ENCODE measurements at places on chromosomes 3 and 15.
A peak's percentile ranks its signal among the peaks of the same experiment; 100 is the strongest.

GRCh38 chr3:104992676-104993075 is 374.0 kb upstream of the ALCAM start:
- DNase-seq = no peak

DNA sequence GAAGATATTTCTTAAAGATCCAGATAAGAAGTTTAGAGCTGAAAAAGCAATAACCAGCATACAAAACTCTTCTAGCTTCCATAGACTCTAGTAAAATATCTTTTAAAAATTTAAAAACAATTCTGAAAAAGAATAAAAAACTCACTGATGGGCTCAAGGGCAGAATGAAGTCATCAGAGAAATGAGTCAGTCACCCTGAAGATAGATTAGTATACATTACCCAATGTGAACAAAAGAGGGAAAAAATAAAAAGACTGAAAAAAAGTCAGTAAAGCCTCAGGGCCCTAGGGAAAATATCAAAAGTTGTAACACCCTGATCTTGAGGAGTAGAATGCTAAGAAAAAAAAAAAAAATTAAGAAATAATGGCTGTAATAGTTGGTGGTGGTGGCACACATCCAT is 11.4 kb downstream of the DET1 start:
- DNase-seq = no peak

DNA sequence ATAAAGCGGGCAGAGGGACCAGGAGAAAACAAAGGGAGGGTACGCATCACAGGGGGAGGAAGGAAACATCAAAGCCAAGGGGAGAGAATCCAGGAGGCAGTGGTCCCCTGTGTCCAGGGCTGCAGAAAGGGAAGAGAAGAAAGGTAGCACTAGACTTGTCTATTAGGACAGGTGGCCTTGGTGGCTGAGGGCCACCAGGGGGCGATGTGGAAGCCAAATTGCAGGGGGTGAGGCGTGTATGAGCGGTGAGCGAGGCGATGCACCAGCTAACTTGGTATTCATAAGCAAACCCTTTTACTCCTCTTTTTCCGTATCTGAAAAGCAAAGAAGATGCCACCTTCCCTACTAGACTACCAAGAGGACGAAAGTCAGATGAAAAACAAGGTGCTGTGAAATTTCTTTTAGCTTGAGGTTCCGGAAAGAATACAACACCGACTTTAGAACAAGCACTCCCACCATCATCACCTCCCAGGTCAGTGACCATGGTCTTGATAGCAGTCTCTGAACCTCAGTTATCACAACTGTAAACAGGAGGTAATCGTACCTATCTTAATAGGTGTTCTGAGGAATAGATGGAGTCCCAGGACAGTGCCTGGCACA is 654.4 kb upstream of the ADAMTS9 start:
- no peak for DNase-seq

GRCh38 chr3:102084006-102084405 is 234.7 kb downstream of the NFKBIZ start:
- DNase-seq = no peak

DNA sequence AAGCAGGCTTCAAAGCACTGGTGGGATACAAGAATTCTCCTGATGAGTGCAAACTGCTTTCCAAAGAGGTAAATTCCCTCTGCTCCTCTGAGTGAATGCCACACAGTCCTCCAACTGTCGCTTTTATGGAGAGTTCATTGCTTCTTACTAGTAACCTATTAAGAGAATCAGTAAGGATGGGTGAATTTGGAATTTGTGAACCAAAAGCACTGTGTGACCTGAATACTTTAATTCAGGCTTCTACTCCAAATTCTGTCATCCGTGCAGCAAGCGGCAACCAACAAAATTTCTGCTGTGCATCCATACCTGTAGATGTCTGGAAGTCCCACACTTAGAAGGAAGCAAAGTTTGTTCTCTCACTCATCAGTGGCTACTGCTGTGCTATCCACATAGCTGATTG is 66.7 kb upstream of the SNRK start:
- no peak for DNase-seq

- no peak for DNase-seq
Measured at GRCh38 chr15:63059573-63060216, 17.1 kb downstream of the TPM1 start.

DNA sequence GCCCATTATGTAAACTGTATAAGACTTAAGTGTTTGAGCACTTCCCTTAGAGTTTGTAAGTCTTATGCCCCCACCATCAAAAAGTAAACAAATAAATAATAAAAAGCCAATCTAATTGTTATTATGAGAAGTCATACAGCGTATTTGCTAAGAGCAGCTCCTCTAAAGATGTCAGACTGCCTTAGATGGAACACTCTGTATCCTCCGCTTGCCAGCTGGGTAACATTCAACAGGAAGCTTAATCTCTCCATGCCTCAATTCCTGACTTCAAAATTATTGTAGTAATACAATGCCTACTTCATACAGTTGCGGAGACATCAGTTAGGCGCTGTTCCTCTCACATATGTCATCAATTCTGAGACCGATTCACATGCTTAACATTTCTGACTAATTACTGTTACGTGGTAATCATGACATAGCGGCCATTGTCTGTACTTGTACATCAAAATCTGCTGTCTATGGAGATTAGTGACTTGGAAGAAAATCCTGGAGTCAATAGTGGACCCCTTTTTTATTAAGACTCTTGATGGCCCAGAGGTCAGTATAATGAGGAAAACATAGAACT is 417.7 kb downstream of the LPP start:
- DNase-seq = no peak

DNA sequence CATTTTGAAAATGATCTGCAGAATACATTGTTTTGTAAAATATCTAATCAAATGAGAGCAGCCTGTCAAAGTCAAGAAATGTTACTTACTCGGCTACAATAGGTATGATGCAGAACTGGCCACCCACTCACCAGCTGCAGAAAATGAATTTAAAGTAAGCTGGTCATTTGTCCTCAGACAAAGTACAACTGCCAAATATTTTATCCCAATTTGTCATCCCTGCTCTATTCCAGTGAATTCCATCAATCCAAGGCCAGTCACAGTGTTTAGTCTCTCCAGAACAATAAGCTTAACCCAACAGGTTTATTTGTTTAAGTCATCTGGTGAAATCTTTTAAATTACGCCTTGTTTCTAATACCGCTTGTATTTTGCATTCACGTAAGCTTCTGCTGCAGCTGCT is 46.6 kb upstream of the TCF12 start:
- no peak for DNase-seq

GRCh38 chr3:70800951-70801350 is 488.5 kb upstream of the MDFIC2 start:
- no peak for DNase-seq

DNA sequence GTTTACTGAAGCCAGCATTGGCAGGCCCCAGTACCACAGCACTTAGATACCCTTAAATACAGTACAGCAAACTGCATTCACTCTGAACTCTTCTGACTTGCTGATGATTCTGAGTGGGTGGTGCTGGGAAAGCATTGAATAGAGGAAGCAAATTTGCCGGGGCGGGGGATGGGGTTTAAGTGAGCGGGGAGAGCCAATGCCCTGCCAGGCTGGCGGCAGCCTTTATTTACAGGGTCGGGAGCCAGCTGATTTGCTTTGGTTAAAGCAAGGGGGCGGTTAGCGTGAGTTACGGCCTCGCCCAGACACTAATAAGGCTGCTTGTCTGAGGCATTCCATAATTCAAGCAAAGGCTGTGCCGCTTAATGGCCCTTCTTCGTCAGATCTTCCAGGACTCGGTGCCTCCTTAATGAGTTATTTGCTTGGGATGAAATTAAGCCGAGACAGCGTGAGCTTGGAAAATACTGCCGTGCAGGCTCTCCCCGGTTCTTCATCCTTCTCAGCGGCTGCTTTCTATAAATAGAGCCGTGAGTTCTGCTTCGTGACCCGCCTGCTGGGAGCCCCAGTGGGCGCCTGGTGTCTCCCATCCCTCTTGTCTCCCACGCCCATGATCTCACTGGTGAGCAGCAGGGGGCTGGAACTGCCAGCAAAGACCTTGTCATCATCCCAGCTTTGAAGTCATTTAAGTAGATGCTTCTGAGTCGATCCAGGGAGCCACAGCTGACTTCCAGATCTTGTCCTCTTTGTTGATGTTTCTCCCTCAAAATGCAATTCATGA is 25.8 kb downstream of the SPSB4 start:
- peak; percentile 82 for DNase-seq

- DNase-seq = no peak
Measured at GRCh38 chr15:81106560-81106959, 27.5 kb upstream of the CFAP161 start.

GRCh38 chr3:128706086-128706615 is 19.8 kb upstream of the RAB7A start:
- DNase-seq = no peak

DNA sequence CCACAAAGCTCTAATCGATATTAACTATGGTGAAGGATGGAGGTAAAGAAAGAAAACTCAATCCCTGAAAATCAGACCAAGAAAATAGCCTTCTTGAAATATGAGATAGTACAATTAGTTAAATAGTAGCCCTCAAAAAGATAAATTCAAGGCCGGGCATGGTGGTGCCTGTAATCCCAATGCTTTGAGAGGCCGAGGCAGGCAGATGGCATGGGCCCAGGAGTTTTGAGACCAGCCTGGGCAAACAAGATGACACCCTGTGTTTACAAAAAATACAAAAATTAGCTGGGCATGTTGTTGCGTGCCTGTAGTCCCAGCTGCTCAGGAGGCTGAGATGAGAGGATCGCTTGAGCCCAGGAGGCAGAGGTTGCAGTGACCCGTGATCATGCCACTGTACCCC is 31.6 kb upstream of the CEP152 start:
- DNase-seq = no peak

GRCh38 chr15:92095693-92096092 is 242.2 kb downstream of the SLCO3A1 start:
- DNase-seq = no peak

- no peak for DNase-seq
Measured at GRCh38 chr3:31448882-31449243, 83.9 kb upstream of the STT3B start.

GRCh38 chr3:172415323-172415722 is 32.9 kb downstream of the GHSR start:
- DNase-seq = no peak

GRCh38 chr3:105140899-105141367 is 225.8 kb upstream of the ALCAM start:
- DNase-seq = no peak

- DNase-seq = no peak
Measured at GRCh38 chr15:89308236-89308635, 26.4 kb downstream of the POLG start.

DNA sequence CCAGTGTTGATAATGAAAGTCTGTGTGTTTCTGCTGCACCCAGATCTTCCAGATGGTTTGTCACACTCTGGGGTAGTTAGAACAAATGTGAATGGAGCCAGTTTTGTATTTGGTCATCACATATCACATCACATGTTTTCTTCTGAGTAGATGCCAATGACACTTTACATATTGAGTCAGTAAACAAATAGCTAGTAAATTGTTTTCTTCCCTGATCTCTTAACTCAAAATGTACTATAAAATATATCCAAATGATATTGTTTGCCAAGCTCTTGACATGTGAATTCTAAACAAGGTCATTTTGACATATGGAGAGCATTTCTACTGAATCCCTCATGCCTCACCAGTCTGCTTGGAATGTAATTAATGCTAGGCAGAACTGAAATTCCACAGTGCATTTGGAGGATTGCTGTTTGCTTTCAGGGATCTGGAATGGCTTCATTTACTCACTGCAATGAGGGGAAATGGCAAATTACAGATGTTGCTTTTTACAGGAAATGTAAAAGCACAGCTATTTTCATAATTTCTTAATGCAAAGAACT is 45.0 kb downstream of the PDHB start:
- DNase-seq = no peak

GRCh38 chr3:159645874-159646273 is 342.8 kb upstream of the IL12A start:
- DNase-seq = no peak

GRCh38 chr3:188562144-188562543 is 408.2 kb downstream of the LPP start:
- no peak for DNase-seq

DNA sequence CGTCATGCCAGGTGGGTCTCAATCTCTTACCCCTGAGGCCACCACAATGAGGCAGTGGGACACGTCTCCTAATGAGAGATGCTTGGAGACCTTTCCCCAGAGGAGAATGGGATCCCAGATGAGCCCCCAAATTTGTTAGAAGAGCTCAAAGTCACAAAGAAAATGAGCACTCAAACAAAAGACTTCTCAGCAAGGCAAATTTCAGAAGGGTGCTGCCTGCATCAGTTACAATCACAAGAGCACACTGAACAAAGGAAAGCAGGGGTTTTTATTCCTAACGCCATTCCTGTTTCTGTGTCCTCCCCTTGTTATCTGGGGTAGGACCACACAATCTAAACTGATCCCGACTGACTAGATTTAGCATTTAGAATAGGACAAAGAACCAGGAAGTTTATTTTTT is 50.1 kb downstream of the DLG1 start:
- DNase-seq = no peak

GRCh38 chr3:136567599-136568188 is 184.5 kb downstream of the STAG1 start:
- DNase-seq = no peak

- no peak for DNase-seq
Measured at GRCh38 chr3:141915766-141916165, 39.3 kb downstream of the ATP1B3 start.

DNA sequence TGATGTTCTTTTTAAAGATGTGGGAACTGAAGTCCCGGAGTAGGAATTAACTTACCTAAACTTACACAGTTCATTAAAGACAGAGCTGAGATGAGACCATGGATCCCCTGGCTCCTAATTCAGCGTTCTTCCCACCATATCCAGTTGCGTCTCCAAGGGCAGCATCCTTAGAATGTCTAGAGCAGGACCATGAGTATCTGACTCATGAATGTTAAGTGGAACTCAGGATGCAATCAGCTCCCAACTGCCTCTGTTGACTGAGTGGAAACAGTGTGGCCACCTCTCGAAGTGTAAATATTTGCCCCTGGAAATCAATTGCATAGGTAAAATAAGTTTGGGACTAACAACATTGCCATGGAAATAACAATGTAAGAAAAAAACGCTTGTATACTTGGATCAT is 2.5 kb downstream of the SNTN start:
- DNase-seq = no peak

DNA sequence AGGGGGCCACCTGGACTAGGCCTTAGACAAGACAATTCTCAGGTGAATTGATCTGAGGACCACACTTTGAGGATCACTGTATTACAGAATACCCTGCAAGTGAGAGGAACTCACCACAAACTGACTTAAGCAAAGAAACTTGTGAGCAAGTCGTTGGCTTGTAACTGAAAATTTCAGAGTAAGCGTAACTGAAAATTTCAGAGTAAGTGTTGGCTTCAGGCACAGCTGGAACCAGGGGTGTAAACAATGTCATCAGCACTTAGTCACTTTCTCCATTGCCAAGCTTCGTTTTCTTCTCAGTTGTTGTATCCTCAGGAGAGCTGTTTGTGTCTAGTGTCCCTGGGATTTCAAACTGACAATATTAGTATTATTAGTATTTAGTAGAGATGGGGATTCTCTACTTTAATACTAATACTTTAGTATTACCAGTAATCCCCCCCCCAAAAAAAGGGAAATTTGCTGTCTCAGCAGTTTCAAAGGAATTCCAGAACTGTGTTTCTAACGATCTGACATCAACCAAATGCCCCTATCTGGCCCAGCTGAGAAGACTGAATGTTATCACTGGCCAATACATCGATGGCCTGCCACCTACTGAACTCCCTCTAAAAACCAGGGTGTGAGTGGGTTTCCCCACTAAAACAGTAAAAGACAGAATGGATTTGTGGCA is 474.4 kb downstream of the NTRK3 start:
- no peak for DNase-seq

GRCh38 chr15:94346282-94346681 is 114.9 kb downstream of the MCTP2 start:
- no peak for DNase-seq

- DNase-seq = no peak
Measured at GRCh38 chr3:97948351-97949109, 23.7 kb downstream of the RIOX2 start.

- no peak for DNase-seq
Measured at GRCh38 chr15:54387799-54388198, 409.6 kb downstream of the UNC13C start.
